ENCODE measurements at places on chromosomes 6 and 20.

DNA sequence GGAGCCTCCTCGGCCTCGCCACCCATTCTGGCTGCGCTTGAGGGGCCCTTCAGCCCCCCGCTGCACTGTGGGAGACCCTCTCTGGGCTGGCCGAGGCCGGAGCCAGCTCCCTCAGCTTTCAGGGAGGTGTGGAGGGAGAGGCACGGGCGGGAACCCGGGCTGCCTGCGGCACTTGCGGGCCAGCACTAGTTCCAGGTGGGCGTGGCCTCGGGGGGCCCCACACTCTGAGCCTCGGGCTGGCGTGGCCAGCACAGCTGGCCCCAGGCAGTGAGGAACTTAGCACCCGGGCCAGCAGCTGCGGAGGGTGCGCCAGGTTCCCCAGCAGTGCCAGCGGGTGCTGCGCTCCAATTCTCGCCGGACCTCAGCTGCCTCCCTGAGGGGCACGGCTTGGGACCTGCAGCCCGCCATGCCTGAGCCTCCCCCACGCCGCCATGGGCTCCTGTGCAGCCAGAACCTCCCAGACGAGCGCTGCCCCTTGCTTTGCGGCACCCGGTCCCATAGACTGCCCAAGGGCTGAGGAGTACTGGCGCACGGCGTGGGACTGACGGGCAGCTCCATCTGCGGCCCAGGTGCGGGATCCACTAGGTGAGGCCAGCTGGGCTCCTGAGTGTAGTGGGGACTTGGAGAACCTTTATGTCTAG is 6.5 kb downstream of the MUC22 start:
- no peak for DNase-seq

DNA sequence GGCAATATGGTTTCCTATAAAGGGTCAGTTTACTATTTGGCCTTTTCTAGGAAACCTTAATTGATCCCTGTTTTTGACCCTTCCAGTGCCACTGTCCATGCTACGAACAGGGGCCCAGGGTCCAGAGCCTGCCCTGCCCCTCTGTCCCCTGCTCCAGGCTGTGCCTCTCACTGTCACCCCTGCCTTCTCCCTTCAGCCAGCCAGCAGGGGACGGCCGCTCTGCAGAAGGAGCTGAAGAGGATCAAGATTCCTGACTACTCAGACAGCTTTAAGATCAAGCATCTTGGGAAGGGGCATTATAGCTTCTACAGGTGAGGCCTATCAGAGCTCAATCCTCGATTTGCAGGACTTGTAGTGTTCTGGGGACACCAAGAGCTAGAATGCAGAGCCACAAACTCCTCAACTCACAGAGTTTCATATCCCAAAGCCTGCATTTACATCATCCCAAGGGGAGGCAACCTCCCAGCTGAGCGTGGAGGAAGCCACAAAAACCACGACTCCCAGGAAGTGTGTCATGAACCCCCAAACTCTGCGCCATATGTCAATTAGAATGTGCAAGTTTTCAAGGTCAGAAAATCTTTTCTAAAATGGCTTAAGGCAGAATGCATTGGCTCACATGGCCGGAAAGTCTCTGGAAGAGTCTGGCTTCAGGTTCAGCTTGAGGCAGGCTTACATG is 3.6 kb downstream of the BPI start:
- no peak for DNase-seq

GRCh38 chr20:32599783-32600340 is 14.7 kb upstream of the NOL4L start:
- DNase-seq = no peak

GRCh38 chr6:20688710-20689500 is 154.6 kb downstream of the CDKAL1 start:
- DNase-seq = no peak

DNA sequence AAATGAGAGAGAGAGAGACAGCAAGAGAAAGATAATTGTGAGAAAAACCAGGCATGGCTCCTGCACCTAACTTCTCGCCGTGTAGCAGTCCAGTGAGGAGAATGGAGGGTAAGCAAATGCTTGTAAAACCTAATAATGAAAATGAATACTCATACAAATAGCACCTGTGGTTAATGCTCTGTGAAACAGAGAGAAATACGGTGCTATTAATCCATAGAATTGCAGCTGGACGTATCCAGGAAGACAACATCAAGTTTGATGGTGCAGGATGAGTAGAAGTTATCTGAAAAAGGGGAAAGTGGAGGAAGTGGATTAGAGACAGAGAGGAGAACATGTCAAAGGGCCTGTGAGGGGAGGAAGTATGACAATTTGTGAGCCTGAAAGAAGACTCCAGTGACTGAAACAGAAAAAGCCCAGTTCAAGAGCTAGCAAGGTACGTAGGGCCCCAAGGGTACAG is 89.4 kb upstream of the PAK5 start:
- DNase-seq = no peak

DNA sequence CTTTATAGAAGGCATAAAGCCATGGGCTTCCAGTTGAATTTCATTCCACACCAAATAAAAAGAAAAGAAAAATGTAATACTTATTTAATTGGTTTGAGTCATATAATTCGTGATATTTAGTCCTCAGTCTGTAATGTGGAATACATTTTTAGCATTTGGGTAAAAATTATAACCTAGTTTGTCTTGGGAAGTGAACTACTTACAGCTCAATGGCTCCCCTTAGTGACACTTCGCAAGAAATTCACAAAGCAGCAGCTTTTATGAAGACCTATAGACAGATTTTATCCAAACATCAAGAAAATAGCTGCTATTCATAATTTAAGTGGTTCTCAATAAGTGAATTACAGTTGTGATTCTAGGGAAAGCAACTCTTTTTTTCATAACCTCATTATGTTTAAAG is 72.1 kb downstream of the RSPO3 start:
- no peak for DNase-seq

DNA sequence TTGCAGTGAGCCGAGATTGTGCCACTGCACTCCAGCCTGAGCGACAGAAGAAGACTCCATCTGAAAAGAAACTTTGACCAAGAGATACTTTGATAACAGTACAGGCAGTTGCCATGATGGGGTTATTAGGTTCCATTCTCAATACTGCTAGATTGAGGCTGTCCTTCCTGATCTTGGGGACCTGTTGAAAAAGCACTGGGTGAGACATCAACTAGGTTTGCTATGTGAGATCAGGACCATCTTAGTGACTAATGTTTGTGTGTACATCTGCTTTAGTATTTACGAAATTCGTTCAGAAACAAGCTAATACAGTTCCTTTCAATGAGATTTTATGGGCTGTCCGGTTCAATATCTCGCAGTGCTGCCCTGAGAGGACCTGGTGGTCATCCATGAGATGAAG is 2.6 kb downstream of the DSE start:
- DNase-seq = no peak

- DNase-seq = no peak
Observed at GRCh38 chr6:150288456-150288855, 80.4 kb upstream of the IYD start.

GRCh38 chr6:5314191-5314865 is 53.0 kb downstream of the FARS2 start:
- DNase-seq = no peak

DNA sequence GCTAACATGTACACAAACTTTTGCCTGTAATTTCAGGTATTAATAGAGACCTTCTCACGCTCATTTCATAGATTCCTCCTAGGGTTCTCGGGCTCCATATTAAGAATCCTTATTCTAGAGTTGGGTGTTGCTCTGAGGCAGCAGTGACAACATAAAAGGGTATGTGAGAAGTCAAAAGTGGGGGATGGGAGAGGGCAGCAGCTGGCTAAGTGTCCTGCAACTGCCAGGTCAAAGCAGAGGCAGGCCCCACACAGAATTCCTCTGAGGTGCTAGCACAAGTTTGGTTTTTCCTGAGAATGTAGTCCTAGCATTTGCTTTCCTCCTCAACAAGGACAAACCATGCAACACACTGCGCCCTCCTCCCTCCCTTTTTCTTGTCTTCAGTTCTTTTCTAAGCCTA is 4.6 kb downstream of the NSFL1C start:
- no peak for DNase-seq

DNA sequence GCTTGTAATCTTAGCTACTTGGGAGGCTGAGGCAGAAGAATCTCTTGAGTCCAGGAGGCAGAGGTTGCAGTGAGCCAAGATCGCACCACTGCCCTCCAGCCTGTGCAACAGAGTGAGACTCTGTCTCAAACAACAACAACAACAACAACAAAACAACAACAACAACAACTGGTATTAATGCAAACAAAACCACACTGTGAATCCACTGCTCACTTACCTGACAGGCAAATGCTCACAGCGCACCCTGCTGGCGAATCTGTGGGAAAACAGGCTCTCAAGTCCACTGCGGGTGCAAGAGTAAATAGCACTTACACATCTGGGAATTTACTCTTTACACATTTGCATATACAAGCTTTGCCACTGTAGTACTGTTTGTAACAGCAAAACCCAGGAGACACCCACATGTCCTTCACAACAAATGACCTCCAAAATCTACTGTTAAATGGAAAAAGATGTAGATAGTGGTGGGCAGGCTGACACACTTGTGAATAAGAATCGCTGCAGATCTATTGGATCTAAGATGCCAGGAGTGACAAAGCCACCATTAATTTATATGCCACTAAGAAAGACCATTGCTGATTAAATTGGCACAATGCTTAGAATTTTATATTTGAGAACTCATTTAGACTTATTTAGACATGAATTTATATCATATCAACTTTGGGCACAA is 29.3 kb downstream of the NSFL1C start:
- no peak for DNase-seq

GRCh38 chr6:142356201-142356883 is 54.5 kb downstream of the ADGRG6 start:
- DNase-seq = no peak

DNA sequence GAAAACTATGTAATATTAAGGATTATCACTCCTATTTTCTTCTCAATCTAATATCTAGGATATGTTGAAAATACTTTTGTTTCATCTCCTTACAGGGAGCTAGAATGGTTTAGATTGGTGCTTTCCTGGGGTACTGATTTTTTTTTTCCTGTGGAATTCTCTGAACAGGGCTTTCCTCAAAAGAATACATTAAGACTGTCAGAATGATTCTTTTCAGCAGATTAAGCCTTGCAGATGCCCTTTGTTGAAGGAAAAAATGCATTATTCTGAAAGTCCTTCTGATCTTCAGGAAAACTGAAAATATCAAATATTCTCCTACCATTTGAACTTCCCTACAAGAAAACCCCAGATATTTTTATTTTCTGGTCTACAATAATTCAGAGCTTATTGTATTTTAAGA is 178.9 kb downstream of the SOX4 start:
- no peak for DNase-seq

DNA sequence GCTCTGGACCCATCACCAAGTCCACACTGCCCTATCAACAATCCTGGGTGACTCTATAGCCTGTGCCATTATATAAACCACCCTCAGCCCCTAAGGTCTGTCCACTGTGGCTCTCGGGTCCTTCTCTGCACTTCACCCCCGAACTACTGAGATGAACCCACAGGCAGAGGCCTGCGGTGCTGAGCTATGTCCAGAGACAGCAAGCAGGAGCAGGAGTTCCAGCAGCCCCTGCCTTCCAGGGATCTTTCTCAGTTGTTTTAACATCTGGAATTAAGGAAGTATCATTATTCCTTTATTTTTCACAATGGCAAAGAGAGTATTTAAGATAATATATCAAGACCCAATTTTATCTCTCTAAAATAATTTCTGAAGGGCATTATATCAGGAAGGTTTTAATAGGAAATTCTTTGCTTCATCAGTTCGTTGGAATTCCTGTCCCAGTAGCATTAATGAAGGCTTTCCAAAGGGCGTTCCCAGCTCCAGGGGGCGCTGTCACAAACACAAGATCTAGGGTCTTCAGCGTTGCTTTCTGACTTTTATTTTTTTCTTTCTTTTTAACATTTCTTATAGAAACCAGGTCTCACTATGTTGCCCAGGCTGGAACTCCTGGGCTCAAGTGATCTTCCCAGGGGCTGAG is 27.3 kb downstream of the RRBP1 start:
- no peak for DNase-seq

DNA sequence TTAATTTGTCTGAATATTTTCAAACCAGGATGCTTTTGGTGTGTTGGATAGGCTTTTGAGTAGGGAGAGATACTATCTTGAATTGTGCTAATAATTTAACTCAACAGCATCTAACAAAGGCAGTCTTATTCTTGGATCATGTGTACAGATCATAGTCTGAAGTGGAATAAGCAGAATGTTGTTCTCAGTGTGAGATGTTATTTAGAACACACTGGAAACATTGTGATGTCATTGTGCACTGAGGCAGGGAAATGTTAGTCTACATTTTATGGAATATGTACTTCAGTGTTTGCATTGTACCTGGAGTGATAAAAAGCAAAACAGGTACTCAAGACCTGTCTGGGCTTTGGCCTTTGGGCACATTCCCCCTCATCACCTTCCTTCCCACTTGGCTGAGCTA is 35.0 kb downstream of the RNF144B start:
- no peak for DNase-seq

GRCh38 chr20:856361-856775 is 22.9 kb downstream of the FAM110A start:
- no peak for DNase-seq

DNA sequence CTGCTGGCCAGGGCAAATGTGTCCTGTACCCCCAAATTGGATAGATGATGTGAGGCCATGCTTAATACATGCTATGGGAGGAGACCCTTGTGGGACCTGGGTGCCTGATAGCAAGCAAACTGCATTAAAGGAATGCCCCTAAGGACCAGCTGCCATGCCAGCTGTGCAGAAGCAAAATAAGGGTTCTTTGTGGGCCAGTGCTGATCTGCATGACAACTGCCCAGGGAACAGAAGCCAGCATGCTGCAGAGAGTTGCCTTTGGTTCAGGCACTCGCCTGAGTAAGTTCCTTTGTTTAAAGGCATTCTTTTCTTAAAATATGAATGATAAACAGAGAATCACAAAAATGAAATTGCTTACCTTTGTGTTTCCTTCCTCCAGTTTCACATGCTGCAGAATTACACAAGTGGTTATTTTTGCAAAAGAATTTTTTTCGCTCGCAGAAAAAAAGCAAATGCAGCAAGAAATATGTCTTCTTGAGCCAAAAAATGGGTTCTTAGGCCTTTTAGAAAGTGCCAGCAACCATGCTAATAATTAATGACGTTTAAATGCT is 6.9 kb upstream of the SYNDIG1 start:
- DNase-seq = no peak

GRCh38 chr20:62994869-62995281 is 11.9 kb downstream of the BHLHE23 start:
- no peak for DNase-seq

- DNase-seq = no peak
Observed at GRCh38 chr6:165186441-165187205, 122.8 kb downstream of the C6orf118 start.

DNA sequence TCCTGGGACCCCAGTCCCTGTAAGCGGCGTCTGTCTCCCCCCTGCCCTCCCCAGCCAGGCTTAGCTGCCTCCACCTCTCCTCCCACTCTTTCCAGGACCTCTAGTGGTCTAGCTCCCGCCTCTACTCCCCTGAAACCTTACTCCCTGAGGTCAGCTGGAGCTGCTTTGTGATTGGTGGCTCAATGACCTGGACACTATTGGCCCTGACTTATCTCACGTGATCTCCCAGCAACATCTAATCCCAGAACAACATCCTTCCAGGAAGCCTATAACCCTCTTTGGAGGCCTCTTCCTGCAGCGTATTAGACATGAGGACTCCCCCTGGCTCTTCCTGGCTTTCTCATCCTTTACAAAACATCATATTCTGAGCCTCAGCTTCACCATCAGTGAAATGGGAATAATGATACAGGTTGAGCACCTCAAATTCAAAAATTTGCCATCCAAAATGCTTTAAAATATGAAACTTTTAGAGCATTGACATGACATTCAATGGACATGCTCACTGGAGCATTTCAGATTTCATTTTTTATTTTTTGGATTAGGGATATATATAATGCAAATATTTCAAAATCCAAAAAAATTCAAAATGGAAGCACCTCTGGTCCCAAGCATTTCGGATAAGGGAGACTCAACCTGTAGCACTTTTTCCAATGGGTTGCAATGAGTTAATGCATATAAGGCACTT is 16.3 kb upstream of the SRC start:
- no peak for DNase-seq
